ENCODE measurements at places on chromosomes 12 and 14.

DNA sequence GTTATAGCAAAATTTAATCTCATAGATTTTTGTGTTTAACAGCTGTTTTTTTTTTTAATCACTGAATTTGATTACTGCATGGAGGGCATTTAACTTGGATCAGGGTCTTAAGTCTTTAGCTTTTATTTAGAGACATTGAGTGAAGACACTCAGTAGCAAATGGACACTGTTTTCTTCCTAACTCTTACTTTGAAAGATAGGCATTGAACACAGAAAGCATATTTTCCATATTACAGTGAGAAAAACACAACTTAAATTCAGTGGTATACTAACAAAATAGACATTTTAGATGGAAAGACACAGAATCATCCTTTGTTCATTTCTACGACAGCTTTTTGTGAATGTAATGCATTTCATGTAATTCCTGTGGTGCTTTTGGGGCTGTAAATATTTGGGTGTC is 571.8 kb downstream of the PRKD1 start:
- DNase-seq, result no peak

- no peak for DNase-seq
These were observed 9.6 kb upstream of the ENDOU start for GRCh38 chr12:47734725-47735480.

GRCh38 chr14:64826333-64826732 is 53.4 kb downstream of the SPTB start:
- DNase-seq, result no peak

- DNase-seq, result no peak
These were observed 202.6 kb downstream of the CRADD start for GRCh38 chr12:93879476-93880421.

DNA sequence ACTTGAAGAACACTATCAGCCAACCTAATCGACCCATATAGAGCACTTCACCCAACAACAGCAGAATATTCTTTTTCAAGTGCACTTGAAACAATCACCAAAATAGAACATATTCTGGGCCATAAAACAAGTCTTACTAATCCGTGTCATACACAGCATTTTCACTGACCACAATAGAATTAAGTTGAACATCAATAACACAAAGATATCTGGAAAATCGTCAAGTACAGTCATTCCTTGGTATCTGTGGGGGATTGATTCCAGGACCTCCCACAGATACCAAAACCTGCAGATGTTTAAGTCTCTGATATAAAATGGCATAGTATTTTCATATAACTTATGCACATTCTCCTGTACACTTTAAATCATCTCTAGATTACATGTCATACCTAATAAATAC is 295.7 kb downstream of the BCL11B start:
- no peak for DNase-seq

- DNase-seq, result no peak
These were observed 27.7 kb downstream of the KRT18 start for GRCh38 chr12:52976574-52977071.

GRCh38 chr14:97180304-97181200 is 383.4 kb downstream of the VRK1 start:
- DNase-seq, result no peak

GRCh38 chr14:99517643-99518381 is 36.6 kb downstream of the CCNK start:
- DNase-seq, result no peak

GRCh38 chr14:98564541-98564940 is 707.5 kb downstream of the BCL11B start:
- no peak for DNase-seq

DNA sequence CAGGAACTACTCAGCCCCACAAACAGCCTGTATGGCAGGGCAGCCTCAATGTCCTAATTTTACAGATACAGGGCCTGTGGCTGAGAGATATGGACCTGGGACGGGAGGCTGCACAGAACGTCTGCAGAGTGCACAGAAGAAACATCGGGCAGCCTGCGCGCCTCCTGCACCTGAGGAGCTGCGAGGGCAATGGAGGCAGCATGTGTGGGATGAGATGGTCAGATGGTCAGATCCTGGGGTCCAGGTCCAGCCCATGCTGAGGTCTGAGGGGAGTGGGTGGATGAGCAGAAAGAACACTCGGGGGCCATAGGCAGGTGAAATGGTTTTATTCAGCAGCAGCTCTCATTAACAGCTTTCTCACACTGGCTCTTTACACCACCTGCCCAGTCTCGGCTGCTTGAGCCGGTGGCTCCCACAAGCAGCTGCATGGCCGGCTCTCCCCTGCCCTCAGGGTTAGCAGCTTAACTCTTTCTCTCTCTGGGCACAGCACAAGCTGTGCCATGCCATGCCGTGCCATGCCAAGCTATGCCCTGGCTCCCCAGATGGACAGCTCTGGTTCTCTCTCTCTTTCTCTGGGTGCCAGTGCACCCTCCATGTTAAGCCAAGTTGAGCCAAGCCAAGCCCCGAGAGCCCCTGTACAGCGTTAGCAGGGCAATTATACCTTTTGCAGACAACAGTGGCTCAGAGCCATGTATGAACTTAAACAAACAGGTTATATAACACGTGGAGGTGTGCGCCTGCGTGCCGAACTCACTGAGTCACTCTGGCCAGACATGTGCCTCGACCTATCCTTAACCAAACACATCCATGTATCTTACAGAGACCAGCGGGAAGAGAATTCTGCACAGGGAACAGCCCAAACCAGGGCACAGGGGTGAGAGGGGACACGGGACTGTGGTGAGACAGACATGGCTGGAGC is 47.6 kb downstream of the RIMBP2 start:
- DNase-seq, result no peak

- no peak for DNase-seq
These were observed 96.8 kb downstream of the ERGIC2 start for GRCh38 chr12:29283969-29284700.

DNA sequence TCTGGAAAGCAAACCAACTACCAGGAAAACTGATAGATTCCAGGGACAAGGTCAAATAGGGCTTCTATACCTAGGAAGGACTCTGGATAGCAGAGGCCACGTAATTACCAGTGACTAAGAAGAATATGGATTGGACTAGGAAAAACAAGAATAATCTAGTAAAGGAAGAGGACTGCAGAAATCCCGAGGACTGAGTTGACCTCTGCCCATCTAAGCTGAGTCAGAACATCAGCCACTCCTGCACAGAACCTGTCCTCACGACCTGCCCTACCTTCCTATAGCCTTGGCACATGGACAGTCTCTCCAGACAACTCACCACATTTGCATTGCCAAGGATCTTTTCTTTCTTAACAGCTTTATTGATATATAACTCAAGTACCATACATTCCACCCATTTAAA is 2.3 kb downstream of the OR6J1 start:
- DNase-seq, result no peak

DNA sequence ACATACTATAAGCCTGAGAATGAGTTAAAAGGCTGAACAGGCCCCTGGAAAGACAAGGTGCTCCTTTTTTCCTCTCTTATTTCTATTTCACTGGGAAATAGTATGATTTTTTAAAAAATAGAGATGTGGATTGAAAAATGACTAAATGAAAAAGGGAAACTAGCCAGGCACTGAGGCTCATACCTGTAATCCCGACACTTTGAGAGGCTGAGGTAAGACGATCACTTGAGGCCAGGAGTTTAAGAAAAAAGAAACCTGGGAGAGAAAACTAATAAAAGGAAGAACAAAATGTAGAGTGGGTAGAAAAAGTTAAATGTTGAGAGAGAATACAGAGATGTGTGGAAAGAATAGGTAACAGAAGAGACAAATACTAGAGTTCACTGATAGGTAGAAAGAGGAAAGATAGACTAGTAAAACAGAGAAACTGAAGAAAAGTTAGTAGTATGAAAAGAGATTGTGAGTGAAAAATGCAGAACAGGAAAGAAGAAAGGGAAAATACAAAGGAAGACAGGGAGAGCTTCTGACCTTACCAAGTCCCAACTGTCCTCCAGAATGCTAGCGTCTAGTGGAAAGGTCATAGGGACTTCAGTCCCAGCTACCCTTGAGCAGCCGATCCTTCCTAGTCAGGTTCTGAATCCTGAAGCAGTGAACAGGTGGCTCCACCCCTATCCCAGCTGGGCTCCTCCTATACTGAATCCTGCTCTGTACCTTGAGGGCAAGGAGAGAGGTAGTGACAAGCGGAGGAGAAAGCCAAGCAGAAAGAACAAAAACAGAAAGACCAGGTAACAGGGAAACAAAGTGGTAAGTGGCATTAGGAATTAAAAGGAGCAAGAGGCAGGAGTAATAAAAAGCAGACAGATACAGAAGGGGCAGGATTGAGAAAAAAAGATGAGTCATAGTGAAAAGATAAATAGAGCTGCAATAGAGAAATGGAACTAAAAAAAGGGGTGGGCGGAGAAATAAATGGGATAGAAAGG is 7.3 kb downstream of the TMEM116 start:
- DNase-seq, result no peak

DNA sequence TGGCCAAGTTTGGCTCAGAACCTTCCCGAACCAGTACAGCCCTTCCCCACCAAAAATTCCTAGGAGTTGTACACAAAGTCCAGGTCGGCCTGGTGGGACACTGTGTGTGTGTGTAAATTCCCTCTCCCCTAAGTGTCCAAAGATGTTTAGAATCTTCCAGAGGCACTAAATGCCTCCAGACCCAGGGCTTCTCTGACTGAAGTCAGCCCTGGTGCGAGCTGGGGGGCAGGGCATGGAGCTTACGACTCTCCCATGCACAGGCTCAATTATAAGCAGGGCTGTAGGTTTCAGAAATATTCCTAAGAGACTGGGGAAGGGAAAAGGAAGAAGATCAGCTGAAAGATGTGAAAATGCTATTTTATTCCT is 106.9 kb upstream of the ATF7IP start:
- no peak for DNase-seq

DNA sequence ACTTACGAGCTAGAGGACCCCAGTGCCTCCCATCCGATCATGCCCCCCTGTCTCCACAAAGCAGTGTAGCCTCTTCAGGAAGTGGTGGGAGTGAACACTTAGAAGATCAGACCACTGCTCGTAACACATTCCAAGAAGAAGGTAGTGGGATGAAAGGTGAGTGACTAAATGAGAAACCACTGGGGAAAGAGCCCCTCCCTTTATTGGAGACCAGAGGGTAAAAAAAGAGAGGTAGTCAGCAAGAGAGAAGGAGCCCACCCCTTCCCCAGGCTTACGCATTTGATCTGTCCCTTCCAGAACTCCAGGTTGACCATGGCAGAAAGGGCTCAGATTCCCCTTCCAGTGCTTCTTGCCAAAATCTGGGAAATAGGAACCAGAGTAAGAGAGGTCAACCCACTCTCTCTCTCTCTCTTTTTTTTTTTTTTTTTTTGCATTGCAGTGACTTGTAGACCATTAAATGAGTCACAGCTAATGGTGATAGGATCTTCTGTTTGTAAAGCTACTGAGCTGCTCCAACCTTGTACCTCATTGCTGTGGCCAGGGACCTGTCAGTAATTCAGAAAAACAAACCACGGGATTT is 165.4 kb downstream of the GCH1 start:
- no peak for DNase-seq

GRCh38 chr14:76550534-76550933 is 174.6 kb downstream of the ESRRB start:
- DNase-seq, result no peak

GRCh38 chr14:100856056-100856950 is 30.4 kb downstream of the MEG3 start:
- no peak for DNase-seq

GRCh38 chr12:40831916-40832315 is 139.7 kb downstream of the CNTN1 start:
- DNase-seq, result no peak

GRCh38 chr12:14261096-14261495 is 104.4 kb upstream of the ATF7IP start:
- DNase-seq, result no peak
